Stimulated activated naive CD4-positive, alpha-beta T cell treated with Interleukin-2 at 50 U/mL for 16 hours (primary cell): ENCODE measurements at places on chromosomes 3 and 15.

DNA sequence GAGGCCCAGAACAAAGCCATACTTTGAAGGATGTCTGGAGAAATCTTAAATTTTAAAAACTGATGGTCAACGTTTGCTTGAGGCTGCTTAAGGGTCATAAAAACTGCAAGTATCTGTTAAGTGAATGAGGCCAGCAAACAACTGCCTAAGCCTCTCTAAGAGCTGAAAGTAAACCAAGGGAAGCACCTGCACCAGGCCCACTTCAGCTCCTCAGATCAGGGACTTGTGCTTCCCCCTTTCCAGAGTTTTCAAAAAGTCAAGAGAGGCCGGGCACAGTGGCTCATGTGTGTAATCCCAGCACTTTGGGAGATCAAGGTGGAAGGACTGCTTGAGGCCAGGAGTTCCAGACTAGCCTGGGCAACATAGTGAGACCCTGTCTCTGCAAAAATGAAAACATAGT lies 9.1 kb downstream of the FBXL22 start:
- no peak for DNase-seq

DNA sequence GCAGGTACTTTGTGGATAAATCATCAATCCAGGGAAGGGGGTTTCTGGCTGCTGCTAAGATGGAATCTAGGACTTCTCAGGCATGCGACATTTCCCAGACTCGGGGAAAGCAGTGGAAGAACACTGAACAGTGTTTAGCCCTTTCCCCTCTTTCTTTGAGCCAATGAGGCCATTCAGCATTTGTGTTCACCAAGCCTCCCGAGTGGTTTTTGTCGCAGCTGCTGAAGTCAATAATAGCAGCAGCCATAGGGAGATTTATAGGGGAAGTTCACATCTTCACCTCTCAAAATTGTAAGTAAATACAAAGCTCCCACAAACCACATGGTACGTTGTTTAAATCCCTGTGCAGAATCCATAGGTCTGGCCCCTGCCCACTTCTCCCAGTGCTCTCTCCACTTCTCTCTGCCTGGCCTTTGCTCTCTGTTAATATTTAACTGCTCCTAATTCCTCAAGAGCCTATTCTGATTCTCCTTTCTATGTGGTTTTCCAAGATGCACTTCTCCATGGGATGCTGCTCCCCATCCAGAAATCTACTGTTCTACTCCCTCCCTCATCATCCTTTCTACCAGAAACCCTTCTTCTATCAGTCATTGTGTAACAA lies 230.7 kb downstream of the SHQ1 start:
- no peak for DNase-seq

- DNase-seq, result no peak
These were observed 90.2 kb downstream of the OSBPL10 start for GRCh38 chr3:31890742-31891469.

- DNase-seq, result no peak
These were observed 388.5 kb downstream of the VPS13C start for GRCh38 chr15:61671736-61672135.

GRCh38 chr3:144063306-144063705 lies 91.7 kb downstream of the DIPK2A start:
- DNase-seq, result no peak
